ENCODE measurements at places on chromosomes 7 and 10. TPM values are rescaled to one million over a fixed set of nuclear protein-coding genes. Genes with fewer than 3 reads are reported as not detected.

- DNase-seq: no peak
Measured at GRCh38 chr7:132451161-132451560, 125.1 kb downstream of the PLXNA4 start.

- DNase-seq: no peak
Measured at GRCh38 chr10:19704544-19704943, 111.7 kb upstream of the PLXDC2 start.

Gene NKX1-2
- total RNA-seq: not detected

Gene PRKG1
- 4.1 TPM for total RNA-seq

Gene PAPSS2
- total RNA-seq: 138 TPM

Data from dermis blood vessel endothelial cell (primary cell).